Activated CD4-positive, alpha-beta memory T cell treated with anti-CD3 and anti-CD28 coated beads, Interleukin-2, amount 10 ng/mL, durations not matched to agents 7 days and 5 days (primary cell): ENCODE measurements at places on chromosomes 1 and 21. TPM values are rescaled to one million over a fixed set of nuclear protein-coding genes. Genes with fewer than 3 reads are reported as not detected.
A peak's percentile ranks its signal among the peaks of the same experiment; 100 is the strongest.

Gene MAB21L3
- total RNA-seq: not detected

Gene UBQLN4
- 31.2 TPM for total RNA-seq

Gene PTPN22
- 79.4 TPM for total RNA-seq

Gene PTCH2
- total RNA-seq: 1.0 TPM

Gene ZRANB2
- total RNA-seq: 120 TPM

Gene PRRX1
- not detected for total RNA-seq

Gene TTF2
- 83.8 TPM for total RNA-seq

Gene TDRD10
- not detected for total RNA-seq

Gene PPM1J
- not detected for total RNA-seq

Gene DNAJC28
- total RNA-seq: 0.60 TPM

Gene OR6K3
- total RNA-seq: not detected

- no peak for DNase-seq
These were observed 102.1 kb downstream of the SNX7 start for GRCh38 chr1:98763488-98764150.

GRCh38 chr1:48493041-48493440 lies 21.0 kb upstream of the SPATA6 start:
- no peak for DNase-seq

DNA sequence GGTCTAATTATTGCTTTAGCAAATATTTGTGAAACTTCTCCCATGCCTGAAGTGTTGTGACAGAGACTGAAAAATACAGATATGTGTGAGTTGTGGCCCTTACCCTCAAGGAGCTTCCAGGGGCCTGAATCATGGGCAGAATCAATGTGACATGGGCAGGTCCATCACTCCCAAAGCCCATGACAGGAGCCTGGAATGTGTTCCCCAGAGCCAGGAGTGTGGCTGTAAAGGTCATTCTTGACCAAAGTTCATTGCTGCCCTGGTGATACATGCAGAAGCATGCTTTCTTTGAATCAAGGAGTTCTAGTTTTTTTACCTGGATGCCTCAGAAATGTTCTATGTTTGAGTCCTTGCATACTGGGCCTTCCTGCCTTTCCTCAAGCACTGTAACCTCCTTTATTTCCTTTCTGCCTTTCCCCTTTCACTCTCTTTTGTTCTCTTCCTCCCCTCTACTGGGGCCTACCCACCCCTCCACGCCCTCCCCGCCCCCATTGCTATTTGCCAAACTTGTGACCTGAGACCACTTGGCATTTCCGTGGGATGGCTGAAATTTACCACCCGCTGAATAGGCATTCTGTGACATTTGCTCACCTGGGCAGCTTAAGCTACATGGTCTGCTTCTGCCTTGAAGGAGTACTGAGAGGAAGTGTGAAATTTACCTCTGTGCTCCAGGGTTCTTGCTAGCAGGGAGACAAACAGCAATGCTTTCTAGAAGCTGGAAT lies 19.7 kb downstream of the PBX1 start:
- DNase-seq: no peak

- DNase-seq: no peak
These were observed at the start of gene MYBPHL for GRCh38 chr1:109306832-109307273. Gene MYBPHL (minus strand): TSS chr1:109307011. CDS start chr1:109306991, 20 bp downstream.

GRCh38 chr1:228136901-228137300 lies 3.2 kb upstream of the GUK1 start:
- no peak for DNase-seq

- no peak for DNase-seq
These were observed 101.3 kb downstream of the FAF1 start for GRCh38 chr1:50858761-50859160.

DNA sequence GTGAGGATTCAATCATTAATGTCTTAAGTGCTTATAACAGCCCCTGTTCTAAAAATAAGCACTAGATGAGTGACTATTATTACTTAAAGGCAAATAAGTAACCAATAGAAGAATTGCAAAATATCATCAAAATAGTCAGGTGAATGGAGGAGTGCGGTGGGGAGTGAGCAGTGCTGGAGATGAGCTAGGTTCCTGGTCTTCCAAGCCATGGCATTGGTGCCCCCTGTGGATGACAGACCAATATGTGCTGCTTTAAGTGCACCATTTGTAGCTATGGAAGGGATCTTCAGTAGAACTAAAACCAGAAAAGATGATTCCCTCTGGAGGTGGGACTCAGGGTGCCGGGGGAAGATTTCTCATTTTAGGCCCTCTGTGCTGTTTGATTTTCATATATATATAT lies 46.1 kb upstream of the SLC30A1 start:
- no peak for DNase-seq

DNA sequence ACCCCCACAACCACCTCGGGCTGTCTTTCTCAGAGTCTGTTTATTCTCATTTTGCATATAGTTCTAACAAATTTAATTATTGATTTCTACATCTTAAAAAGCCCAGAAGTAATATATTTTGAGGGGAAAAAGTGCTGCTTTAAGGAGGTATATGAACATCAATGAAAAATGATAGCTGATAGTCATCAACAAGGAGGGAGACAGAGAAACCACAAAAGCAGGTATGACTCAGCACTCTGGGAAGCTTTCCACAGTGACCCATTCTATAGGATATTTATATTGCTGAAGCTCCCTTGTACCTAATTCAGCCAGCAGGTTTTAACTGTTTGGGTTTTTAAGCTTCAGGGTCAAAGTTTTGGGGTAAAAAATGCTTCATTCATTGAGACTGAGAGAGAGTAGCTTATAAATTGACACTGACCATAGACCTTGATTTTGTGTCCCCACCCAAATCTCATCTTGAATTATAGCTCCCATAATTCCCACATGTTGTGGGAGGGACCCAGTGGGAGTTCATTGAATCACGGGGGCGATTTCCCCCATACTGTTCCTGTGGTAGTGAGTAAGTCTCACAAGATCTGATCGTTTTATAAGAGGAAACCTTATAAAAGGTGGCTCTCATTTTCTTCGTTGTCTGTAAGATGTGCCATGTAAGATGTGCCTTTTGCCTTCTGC lies 27.4 kb downstream of the VANGL1 start:
- DNase-seq: no peak

DNA sequence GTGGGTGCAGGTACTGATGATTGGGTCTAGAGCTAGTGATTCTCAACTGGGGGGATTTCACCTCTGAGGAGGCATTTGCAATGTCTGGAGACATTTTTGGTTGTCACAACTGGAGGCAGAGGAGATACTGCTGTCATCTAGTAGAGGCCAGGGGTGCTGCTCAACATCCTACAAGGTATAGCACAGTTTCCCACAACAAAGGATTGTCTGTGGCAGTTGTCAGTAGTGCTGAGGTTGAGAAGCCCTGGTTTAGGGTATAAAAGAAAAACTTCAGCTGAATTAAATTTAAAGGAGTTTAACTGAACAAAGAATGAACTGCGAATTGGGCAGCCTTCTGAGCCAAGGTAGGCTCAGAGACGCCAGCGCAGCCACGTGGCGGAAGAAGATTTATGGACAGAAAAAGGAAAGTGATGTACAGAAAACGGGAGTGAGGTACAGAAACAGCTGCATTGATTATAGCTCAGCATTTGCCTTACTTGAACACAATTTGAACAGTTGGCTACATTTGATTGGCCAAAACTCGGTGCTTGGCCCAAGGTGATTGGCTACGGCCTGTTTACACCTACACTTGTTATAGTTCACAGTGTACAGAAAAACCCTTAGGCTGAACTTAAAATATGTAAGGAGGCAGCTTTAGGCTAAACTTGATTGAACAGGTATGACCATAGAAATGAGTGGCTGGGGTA lies 40.4 kb downstream of the MPZL1 start:
- DNase-seq: no peak

DNA sequence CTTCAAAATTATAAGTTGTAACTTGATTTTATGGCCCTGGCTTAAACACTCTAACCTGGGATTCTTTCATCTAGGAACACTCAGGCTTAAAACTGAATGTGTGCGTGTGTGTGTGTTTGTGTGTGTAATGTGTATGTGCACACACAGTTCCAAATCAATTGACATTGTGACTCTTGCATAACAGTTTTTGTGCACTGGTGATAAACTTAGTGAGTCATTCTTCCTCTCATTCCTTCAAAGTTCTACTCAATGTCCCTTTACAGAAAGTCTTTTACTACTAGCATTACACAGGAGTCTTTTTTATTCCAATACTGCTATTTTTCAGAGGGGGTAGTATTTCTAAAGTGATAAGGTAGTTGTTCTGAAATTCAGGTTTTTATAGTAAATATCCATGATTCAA lies 943.6 kb downstream of the KCNT2 start:
- no peak for DNase-seq

DNA sequence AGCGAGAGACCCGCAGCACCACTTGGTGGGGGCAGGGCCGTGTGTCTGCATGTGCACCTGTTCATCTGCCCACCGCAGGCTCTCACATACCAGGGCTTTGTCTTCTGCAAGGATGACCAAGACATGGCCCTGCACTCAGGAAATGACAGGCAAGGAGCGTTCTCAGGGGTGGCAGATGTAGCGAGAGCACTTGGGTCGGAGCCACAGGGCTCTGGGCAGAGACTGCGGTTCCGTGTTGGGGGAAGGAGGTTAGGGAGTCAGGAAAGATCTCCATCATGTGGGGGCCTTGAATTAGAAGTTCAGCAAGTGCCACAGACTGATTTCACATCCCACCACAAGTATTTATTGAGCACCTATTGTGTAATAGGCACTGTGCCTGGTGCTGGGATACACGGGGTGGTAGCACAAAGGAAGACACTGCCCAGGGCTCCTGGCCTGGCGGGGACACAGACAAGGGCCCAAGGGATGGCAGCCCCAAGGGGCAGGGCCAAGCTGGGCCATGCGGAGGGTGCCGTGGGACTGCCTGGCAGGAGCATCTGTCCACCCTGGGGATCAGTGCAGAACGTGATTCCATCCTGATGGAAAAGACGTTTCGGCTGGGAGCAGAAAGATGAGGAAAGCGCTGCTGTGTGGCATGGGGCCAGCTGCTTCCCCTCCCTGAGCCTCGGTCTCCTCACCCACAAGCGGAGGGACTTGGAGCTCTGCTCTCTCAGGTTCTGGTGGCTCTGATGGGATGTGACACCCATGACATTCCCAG lies 11.4 kb upstream of the SPSB1 start:
- DNase-seq: no peak

GRCh38 chr21:41805643-41806042 lies 38.8 kb upstream of the RIPK4 start:
- no peak for DNase-seq

DNA sequence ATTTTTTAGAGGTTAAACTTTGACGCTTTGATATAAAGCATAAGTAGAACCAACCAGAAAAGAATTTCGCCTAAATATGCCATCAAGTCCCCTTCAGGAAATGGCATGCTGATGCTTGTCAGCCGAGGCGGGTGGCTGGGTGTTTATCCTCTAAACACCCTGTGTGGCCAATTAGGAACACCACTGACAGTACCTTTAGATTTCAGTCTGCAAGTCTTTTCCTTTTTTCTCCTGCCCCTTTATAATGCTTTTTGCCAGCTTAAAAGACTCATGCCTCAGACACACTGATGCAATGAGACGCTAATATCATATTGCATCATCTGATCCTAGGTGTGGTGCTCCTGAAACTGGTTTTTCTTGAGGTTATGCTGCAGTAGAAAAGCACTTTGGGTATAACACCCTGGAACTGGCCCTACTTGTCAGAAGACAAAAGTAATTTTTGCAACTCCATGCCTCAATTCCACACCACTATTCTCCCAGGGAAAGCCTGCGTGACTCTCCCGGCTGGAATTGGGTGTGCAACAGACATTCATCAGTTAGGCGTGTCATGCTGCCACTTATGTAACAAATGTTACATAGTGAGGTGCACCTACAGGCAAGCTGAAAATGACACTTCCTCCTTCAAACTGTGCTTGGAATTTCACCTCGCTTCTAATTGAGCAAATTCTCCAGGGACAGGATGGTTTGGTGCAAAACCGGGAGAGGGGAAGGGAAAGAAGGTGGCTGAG lies 2.0 kb upstream of the RCC2 start:
- peak; percentile 25 for DNase-seq

DNA sequence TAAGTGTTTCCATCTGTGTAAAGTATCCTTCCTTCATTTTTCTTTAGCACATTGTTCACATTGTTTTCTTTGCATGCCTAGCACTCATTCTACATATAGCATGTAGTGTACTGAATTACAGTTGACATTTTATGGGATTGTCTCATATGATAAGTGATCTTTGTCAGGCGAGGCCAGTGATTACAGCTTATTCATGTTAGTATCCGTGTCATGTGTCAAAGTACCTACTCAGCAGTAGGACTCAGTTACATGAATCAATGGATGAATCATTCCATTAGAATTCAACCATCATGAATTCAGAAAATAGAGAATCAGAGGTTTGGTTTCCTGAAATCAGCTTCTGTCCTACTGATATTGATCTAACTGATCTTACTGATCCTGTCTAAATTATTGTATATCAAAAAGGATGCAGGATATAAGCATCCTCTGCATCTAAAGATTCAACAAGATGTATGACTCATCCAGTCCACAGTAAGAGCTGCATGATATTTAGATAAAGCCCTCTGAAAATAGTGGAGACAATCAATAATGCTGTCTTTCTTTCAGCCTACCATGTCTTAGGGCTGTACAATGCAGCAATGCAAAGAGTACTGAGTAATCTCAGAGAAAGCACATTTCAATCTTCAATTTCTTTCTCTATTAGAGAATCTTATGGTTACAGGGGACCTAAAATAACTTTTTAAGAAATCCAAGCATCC lies 20.7 kb upstream of the HRNR start:
- no peak for DNase-seq

DNA sequence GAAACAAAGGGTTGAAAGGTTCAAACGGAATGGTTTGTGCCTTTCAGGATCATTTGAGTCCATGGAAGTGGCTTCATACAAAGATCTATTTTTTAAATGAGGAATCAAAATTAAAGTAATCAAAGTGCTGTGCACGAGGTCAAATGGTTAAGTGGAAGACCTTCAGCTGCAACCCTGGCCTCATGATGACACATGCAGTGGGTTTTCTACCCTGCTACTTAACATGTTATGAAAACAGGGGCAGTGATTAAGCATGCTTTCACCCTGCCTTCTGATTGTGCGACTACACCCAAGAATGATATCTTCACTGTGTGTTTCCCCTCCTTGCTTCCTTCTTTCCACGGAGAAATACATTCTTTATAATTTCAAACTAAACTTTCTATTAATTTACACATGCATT lies 604.2 kb downstream of the LRRIQ3 start:
- DNase-seq: no peak

- DNase-seq: no peak
These were observed 145.3 kb downstream of the PSMG1 start for GRCh38 chr21:39037807-39038405.

DNA sequence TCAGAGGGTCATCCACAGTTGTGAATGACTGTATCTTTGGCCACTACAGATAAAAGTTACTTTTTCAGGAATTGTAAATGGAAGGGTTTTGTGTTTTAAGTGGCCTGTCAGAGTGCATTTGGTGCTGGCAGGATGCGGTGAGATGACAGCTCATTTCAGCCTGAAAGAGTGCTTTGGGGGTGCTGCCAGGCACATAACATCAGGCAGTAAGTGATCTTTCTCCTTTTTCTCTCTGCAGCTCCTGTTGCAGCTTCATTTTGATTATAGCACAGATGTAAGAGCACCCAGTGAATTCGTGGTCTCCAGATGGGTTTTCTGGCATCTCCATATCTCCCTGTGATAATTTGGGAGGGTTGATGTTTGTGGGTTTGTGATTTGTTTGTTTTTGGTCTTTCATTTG lies 14.8 kb upstream of the FAM163A start:
- DNase-seq: no peak
